ENCODE measurements at places on chromosomes 1 and 21.

DNA sequence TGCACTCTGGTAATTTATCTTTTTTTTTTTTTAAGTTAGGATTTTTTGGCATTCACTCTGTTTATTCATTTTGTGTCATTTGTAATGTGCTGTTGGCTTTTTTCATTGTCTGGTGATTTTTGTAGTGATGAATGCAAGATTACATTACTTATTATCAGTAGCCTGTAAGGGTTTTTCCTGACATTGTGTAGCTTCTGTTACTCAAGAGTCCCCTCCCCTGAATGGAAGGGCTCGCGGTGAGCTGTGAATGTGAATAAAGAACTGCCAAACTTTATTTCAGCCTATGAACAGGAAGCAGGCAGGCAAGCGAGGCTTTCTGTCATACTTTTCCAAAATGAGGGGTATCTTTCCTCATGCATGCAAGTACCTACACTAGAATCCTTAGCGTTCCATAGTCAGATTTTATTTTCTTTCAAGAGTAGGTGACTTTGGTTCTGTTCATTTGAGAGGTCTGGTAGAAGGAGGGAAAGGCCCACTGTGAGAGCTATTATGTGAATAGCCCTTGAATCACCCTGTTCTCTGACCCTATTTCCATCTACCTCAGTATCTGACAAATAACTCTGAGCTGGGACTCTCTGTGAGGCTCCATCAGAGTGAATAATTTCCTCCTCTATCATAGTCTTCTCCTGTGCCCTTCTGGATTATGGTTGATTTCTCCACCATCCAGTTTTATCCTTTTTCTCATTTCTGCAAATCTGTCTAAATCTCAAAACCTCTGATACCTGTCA is 114.0 kb downstream of the CD247 start:
- no peak for DNase-seq

DNA sequence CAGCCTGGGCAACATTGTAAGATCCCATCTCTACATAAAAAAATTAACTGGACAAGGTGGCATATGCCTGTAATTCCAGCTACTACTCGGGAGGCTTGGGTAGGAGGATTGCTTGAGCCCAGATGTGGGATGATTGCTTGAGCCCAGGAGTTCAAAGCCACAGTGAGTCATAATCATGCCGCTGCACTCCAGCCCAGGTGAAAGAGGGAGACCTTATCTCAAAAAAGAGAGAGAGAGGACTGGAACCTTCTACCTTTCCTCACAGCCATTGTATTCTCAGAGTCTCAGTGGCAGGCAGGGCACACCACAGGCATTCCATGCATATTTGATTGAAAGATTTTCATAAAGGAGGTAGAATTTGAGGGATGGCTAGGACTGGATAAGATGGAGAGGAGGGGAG is 78.4 kb downstream of the KIF14 start:
- no peak for DNase-seq

- no peak for DNase-seq
Observed at GRCh38 chr1:113201560-113201959, 128.6 kb downstream of the LRIG2 start.

- no peak for DNase-seq
Observed at GRCh38 chr1:88685259-88685620, 1.2 kb downstream of the PKN2 start.

- DNase-seq: no peak
Observed at GRCh38 chr1:171742577-171742922, 685 bp upstream of the VAMP4 start.

- no peak for DNase-seq
Observed at GRCh38 chr1:209367061-209367772, 216.3 kb upstream of the CAMK1G start.

- DNase-seq: no peak
Observed at GRCh38 chr1:19619697-19620384, 24.3 kb upstream of the NBL1 start.

DNA sequence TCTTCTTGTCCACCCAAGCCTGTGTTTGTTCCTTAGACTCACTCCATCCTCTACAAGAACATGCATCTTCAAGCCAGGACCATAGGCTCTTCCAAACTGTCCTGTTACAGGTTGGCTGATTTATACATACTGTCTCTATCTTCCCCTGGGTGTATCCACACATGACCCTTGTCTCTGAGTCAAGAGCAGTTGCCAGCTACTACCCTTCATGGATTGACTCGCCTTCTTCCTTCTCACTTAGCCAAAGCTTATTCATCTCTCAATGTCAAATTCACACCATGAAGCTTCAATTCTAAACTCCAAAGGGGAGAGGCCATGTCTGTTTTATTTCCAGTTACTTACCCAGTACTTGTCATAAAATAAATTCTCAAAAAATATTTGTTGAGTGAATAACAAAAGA is 64.1 kb upstream of the CACHD1 start:
- DNase-seq: no peak

DNA sequence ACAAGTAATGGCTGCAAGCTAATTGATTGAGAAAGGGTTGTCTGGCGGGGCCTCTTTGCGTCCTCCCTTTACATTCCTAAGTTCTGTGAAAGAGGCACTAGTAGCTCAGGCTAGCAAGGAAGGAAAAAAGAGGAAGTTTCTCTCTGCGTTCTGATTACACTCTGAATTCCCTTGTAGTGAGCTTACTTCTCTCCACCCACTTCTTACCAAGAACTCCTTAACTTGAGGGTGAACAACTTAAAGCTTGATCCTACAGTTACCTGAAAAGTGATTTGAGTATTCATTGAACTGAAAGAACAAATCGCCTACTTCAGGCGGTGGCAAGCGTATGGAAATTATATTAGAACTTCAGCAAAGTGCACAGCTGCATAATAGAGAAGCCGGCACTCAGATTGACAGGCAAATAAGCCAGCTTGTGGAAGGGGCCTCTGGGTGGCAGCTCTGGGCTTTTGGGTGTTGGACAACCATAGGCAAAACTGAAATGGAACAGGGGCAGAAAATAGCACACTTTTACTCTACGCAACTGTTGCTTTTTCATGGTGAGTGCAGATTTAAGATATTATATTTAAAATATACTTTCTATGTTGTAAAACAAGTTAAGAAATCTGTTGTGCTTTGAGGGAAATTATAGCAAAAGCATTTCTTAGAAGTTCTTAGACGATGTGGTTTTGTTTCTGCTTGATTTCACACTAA is 464.5 kb downstream of the USP25 start:
- no peak for DNase-seq

DNA sequence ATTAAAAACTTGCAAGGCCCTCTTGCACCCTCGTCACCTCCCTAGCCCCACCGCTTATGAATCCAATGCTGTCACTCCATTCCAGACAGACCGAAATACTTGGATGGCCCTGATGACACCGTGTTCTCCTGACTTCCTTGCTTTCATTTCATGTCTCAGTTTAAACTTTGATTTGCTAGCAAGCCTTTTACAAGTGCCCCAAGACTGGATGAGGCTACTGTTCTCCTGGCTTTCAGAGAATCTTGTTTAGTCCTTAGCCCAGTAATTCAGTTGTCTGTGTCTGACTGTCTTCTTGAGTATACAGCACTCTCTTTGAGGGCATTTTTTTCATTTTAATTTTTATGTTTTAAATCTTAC is 824 bp upstream of the IFI44L start:
- DNase-seq: no peak

- no peak for DNase-seq
Observed at GRCh38 chr1:109886827-109887226, 23.8 kb upstream of the CSF1 start.

GRCh38 chr1:178055779-178056471 is 38.0 kb upstream of the RASAL2 start:
- DNase-seq: no peak

- no peak for DNase-seq
Observed at GRCh38 chr1:1757422-1758058, 20.7 kb downstream of the NADK start.

GRCh38 chr1:147890177-147890790 is 12.3 kb upstream of the GJA8 start:
- peak; percentile 27 for DNase-seq

DNA sequence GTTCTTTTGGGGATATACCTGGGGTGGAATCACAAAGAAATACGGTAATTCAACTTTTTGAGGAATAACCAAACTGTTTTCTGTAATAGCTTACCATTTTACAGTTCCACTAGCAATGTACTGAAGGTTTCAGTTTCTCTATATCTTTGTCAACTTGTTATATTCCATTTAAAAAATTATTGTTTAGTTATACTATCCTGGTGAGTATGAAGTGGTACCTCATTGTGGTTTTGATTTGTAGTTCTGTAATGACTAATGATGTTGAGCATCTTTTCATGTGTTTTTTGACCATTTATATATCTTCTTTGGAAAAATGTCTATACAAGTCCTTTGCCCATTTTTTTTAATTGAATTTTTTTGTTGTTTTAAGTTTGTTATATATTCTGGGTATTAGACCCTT is 39.4 kb downstream of the MAST2 start:
- DNase-seq: no peak

DNA sequence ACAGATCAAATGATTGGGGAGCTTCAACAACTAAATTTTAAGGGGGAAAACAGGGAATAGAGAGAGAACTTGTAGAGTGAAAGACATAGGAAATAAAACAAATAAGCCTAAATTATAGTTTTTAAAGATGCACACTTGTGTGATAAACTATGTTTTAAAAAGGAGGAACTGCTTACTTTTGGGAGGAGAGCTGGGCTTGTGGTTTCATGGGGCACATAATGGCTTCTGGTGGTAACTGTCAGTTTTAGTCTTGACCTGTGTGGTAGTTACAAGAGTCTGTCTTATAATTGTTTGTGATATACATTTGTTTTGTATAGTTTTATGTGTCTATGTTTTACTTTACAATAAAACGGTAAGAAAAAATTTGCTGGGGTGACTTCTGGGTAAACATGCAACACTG is 165.3 kb downstream of the COL24A1 start:
- no peak for DNase-seq

DNA sequence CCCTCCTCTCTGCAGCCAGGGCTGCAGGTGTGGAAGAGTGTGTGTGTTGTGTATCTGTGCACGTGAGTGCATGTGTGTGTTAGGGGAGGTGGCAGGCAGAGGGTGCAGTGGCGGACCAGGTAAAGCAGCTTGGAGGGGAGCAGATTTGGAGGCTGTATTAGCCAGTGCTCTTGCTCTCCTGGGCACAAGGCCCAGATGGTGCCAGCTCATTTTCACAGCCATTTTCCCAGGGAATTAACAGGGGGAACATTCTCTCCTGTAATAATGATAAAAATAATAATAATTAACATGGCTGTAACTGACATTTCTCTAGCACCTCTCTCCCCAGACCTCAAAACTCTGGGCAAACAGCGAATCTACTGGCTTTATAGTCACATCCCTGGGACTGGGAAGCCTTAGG is 43.6 kb downstream of the LRRN2 start:
- DNase-seq: no peak

DNA sequence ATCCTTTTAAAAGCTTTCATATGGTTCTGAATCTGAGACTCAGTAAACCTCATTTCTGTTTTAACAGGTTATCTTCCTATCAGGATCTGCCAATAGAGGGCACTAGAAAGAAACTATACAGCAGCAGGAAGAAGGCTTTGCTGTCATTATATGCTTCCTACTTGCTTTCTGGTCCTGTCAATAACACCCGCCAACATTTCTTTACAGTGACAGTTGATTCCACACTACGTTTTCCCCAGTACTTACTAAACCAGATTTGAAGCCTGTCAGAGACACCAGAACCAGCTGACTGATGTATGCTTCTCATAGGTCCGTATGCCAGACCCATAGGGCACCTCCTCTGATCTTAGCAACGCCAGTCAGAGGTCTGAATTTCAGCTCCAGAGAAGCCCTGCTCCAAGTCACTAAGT is 341.0 kb upstream of the NEGR1 start:
- no peak for DNase-seq

GRCh38 chr21:39634507-39634906 is 21.8 kb downstream of the B3GALT5 start:
- no peak for DNase-seq

DNA sequence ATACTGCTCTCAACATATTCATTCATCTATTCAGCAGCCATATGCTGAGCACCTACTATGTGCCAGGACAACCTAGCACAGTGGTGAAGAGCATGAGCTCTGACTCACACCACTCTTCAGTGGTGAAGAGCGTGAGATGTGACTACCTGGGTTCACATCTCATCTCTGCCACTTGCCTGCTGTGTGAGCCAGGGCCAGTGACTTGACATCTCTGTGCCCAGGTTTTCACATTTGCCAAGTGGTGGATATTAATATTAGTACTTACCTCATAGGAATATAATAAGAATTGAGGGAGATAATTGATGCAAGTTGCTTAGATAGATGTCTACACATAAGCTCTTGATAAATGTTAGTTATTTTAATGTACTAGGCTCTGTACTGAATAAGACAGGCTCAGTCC is 488.9 kb downstream of the PTPRU start:
- DNase-seq: no peak

DNA sequence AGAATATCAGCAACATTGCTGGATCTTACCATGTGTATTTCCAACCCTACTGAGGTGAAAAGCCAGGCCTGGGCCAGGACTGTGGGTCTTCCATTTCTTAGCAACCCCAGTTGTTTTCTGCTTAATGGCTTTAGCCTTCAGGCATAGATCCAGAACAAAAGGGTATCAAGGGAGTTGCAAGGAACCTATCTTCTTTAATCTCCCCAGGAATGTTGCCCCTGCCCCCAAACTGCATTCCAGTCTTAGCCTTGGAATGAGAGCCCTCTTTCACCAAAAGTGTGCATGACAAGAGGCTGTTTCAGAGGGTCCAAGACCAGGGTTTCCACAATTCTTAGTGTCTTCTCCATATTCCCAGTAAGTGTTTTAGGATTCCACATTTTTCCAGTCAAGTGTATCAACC is 87.9 kb upstream of the SOX13 start:
- no peak for DNase-seq

DNA sequence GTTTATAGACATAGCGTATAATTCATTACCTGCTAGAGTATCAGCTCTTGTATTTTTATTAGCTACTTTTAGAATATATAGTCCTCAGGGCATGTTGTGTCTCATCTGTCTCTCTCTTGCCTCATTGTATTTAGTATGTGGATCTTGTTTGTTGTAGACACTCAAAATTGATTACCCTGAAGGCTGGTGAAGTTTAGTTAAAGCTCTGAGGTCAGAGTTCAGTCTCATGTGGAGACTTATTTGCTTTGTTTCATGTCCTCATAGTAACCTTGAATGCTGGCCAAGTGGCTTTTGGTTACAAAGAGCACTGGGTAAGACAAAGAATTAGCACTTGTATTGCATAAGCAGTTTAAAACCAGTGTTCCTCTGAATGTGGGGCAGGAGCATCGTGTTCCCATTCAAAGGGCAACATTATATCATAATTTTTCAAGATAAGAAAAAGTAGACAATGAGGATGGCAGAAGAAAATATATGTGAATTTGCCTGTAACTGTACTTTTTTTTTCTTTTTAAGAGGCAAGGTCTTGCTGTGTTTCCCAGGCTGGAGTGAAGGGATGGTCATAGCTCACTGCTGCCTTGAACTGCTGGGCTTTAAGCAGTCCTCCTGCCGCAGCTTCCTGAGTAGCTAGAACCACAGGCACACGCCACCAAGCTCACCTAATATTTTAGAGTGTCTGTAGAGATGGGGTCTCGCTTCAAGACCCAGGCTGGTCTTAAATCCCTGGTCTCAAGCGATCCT is 17.4 kb downstream of the CNST start:
- DNase-seq: no peak
